ENCODE measurements at places on chromosomes 12 and 14. TPM values are rescaled to one million over a fixed set of nuclear protein-coding genes. Genes with fewer than 3 reads are reported as not detected.

DNA sequence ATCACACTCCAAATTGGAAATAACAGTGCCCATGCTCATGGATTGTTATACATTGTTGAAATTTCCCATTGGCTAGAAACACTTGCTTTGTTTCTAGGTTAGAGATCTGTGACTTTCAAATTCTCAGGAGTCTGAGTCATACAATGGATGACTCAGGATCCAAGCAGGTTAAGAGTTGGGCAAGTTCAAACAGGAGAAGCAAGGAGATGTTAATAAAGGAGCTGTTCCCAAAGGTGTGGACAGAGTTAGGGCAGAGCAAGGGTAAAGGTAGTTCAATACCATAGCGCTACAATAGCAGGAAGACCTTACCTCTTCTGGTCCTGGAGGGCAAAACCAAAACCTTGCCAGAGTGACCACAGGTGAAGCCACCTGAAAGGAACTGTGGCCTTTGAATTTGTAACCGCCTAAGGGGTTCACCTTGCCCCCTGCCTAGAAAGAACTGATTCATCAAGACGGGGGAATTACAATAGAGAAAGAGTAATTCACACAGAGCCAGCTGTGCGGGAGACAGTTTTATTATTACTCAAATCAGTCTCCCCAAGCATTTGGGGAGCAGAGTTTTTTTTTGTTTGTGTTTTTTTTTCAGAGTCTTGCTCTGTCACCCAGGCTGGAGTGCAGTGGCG is 4.2 kb upstream of the AMN1 start:
- DNase-seq, result no peak

- no peak for DNase-seq
Observed at GRCh38 chr14:99205086-99205688, 66.8 kb downstream of the BCL11B start.

DNA sequence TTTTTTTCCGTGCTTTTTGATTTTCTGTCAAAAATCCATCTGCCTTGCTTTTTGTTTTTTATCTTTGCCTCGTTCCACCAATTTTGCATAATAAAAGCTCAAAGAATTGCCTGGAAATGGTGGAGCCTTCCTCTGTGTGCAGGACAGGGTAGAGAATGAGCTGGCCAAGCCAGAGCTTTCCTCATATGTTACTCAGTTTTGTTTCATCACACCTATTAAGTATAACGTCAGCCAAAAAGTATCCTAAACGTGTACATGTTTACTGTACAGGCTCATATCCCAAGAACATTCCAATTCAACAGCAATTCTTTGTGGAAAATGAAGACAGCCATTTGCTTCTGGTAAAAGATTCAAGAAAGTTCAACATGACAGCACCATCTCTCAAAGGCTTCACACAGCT is 191.2 kb upstream of the LMNTD1 start:
- no peak for DNase-seq

DNA sequence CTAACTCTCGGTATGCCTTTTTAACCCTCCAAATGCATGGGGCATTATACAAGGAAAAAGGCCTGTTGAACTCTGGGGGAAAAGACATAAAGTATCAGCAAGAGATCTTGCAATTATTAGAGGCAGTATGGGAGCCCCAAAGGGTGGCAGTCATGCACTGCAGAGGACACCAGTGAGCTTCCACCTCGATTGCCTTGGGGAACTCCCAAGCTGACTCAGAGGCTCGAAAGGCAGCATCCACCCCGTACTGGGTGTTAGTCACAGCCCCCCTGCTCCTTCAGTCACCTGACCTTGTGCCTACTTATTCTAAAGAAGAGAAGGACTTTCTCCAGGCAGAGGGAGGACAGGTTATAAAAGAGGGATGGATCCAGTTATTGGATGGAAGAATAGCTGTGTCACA is 781.4 kb upstream of the TMEM132C start:
- DNase-seq, result no peak

DNA sequence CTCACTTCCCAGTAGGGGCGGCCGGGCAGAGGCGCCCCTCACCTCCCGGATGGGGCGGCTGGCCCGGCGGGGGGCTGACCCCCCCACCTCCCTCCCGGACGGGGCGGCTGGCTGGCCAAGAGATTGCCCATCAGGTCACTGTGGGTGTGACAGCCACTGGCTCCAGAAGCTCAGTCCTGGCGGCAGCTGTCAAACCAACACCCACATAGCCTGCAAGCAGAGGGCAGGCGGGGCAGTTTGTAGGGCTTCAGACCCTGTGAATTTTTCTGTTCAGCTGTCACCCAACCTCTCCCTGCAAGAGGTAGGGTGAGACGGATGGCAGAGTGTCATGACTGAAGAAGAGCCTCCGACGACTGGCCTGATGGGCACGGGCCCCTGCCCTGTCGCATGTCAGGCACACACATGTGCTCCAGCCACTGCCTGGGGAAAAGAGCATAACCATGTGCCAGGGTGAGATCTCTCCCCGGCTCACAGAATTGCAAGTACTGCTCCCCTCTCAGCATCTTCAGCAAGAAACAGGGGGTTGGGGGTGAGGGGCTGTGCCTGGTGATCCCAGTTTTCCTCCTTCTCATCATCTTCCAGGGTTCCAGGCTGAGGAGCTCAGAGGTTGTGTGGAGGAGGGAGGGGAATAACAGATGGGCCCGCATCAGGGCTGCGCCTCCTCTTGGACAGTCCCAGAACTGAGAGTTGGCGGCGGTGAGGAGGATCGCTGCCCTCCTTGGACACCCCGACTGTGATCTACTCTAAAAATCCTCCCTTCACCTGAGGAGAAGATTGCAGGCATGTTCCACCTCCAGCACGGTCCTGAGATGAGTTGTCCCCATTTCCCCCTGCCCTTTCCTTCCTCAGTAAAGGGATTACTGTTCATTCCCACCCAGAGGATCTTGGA is 11.2 kb upstream of the PRPH start:
- DNase-seq, result no peak

DNA sequence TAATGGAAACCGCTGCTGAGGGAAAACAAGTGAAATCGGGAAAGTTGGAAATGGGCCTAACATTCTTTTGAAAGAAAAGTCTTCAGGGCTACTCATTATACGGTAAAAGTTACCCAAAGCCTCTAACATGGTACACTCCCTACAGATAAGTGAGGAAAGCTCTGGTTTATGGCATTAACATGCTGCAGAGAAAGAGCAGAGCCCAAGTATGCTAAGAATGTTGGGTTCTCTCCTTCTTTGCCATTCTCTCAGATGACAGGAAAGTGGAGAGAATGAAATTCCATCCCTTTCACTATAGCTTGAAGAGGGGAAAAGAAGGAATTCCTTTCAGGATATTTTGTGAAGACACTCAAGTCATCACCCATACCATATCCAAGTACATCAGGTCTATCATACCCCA is 348.0 kb downstream of the SEC23A start:
- DNase-seq, result no peak

DNA sequence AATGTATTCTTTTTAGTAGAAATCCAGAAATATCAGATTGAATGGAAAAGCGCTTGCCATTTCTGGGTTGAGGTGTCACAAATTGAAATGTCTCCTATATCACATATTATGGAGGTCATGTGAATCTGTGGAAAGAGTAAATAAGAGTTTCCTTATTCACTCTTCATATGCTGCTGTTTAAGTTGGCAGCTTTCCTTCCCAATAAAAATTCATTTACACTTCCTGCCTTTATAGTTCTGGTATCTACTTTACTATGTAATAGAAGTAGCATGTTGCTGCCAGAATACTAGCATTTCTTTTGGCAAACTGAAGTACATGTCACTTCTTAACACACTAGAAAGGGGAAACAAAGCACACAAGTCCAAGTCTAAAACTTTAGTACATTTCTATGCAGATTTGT is 60.8 kb downstream of the SDR9C7 start:
- no peak for DNase-seq

Gene MAP3K9
- 5.8 TPM for total RNA-seq

Gene CMKLR1
- total RNA-seq, result 0.87 TPM

Gene PPFIA2
- not detected for total RNA-seq

All from CD4-positive, alpha-beta memory T cell (primary cell).